T-cell (primary cell): ENCODE measurements at places on chromosomes 4 and X. TPM values are rescaled to one million over a fixed set of nuclear protein-coding genes. Genes with fewer than 3 reads are reported as not detected.
A peak's percentile ranks its signal among the peaks of the same experiment; 100 is the strongest.

- H3K4me1 ChIP-seq: no peaks in the 10 kb centered on the region
- H3K36me3 ChIP-seq: no peaks in the 10 kb centered on the region
- H3K27me3 ChIP-seq: no peaks in the 10 kb centered on the region
- H3K27ac ChIP-seq: no peak overlapping the region
- no peak for DNase-seq
These were observed 27.8 kb downstream of the RASL11B start for GRCh38 chr4:52889778-52890520.

- no peak for DNase-seq
- peak overlapping the region; percentile 50 for H3K4me3 ChIP-seq
- no peaks in the 10 kb centered on the region for H3K36me3 ChIP-seq
- peaks cover 28% of the 10 kb centered on the region for H3K27me3 ChIP-seq
These were observed 23.3 kb downstream of the MRFAP1 start for GRCh38 chr4:6663596-6664393.

DNA sequence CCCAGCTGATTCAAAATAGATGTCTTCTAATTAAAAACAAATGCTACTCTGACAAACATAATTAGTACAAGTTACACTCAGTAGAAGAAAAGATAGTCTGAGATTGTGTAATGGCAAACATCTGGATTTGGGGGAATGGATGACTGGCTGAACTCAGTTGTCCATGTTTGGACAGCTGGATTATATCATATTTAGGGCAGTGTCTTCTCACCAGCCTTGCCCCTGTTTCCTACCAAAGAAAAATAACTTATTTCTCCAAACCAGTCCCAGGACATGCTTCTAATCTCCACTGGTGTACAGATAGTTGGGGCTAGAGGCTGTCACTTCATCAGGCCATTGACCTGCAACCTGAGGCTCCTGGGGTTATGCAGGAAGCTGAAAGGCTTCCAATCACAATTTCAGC lies 237.3 kb downstream of the USP46 start:
- no peaks in the 10 kb centered on the region for H3K4me1 ChIP-seq
- no peak overlapping the region for H3K27ac ChIP-seq
- no peak overlapping the region for H3K4me3 ChIP-seq
- DNase-seq: no peak

DNA sequence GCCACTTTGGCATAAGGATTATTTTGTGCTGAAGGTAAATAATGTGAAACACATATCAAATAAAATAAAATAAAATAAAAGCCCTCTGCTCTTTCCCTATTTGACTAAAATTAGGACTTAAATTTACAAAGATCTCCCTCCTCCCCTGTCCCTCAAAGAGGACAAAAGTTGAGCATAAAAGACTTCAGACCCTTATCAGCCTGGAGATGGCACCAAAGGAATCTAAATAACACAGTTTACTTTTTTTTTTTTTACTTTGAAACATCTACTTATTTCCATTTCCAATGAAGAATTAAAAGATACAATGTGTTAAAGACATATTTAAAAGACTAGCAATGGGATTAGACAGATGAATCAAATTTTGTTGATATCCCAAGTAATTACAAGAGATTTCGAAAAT lies 89.7 kb downstream of the EPHA5 start:
- no peak overlapping the region for H3K27ac ChIP-seq
- H3K36me3 ChIP-seq: no peaks in the 10 kb centered on the region
- no peaks in the 10 kb centered on the region for H3K27me3 ChIP-seq

- H3K36me3 ChIP-seq: no peaks in the 10 kb centered on the region
These were observed 114.5 kb upstream of the ACSL4 start for GRCh38 chrX:109847257-109848187.

DNA sequence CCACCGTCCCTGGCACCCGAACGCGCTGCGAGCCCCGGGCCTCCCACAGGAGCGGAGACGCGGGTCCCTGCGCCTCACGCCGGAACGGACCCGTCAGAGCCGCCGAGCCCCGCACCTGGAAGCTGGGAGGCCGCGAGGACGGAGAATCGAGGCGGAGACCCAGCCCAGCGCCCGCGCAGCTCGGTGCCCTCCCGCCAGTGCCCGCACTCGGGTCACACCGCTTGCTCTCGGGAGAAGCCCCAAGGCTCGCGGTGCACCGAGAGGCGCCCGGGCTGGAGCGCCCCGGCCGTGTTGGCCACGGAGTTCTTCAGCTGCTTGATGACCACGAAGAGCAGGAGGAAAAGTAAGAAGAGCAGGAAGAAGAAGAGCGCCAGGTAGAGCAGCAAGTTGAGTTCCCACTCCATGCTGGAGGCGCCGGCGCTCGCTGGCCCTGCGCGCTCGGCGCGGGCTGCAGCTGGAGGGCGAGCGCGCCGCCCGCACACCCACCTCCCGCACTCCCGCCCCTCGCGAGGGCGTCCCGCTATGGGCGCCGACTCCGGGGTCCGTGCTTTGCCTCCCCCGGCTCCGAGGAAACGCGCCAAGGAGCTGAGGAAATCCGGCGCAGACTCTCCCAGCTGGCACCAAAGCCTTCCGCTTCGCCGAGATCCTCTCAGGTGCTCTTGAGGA lies at the start of gene SMIM43:
SMIM43 (minus strand) TSS at position 463 of the 666 bp plus-strand sequence; CDS start at position 404, 59 bp downstream.
- H3K36me3 ChIP-seq: no peaks in the 10 kb centered on the region
- DNase-seq: no peak
- peaks cover 12% of the 10 kb centered on the region for H3K27me3 ChIP-seq
- H3K27ac ChIP-seq: no peak within 1 kb of the TSS
- H3K4me3 ChIP-seq: peak within 1 kb of the TSS; percentile 46

DNA sequence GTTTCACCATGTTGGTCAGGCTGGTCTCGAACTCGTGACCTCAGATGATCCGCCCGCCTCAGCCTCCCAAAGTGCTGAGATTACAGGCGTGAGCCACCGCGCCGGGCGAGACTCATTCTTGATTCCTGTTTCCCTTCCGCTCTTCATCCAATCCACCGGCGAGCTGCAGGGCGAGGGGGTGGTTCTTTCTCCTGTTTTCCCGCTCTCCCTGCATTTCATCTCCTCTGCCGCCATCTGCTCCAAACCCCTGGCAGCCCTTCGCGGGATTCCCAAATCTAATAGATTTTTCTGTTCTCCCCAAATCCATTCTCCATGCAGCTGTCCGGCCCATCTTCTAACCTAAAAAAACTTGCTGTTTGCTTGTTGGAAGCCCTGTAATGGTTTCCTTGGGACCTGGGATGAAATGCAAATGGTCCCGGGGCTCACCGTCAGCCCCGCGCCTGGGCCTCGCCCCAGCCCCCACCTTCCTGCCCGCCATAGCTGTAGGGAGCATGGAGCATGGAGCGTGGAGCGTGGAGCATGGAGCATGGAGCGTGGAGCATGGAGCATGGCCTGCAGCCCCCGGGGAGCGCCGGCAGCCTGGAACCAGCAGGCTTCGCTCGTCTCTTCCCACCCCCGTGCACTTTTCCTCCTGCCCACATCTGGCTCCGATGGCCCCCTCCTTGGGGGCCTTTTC lies 1.1 kb downstream of the ZFP42 start:
- no peaks in the 10 kb centered on the region for H3K36me3 ChIP-seq
- no peaks in the 10 kb centered on the region for H3K4me1 ChIP-seq
- H3K27ac ChIP-seq: no peak overlapping the region
- H3K4me3 ChIP-seq: no peak overlapping the region
- no peaks in the 10 kb centered on the region for H3K27me3 ChIP-seq
- DNase-seq: no peak

GRCh38 chrX:148135738-148136137 lies 154.6 kb downstream of the FMR1NB start:
- no peak for DNase-seq
- no peaks in the 10 kb centered on the region for H3K36me3 ChIP-seq
- no peak overlapping the region for H3K27ac ChIP-seq
- H3K4me3 ChIP-seq: no peak overlapping the region
- no peaks in the 10 kb centered on the region for H3K27me3 ChIP-seq
- no peaks in the 10 kb centered on the region for H3K4me1 ChIP-seq

GRCh38 chrX:46255046-46255445 lies 290.2 kb downstream of the ZNF674 start:
- H3K27me3 ChIP-seq: no peaks in the 10 kb centered on the region
- DNase-seq: no peak
- no peaks in the 10 kb centered on the region for H3K36me3 ChIP-seq
- H3K4me1 ChIP-seq: no peaks in the 10 kb centered on the region
- no peak overlapping the region for H3K27ac ChIP-seq

GRCh38 chr4:98657531-98658286 lies 702 bp downstream of the TSPAN5 start:
- DNase-seq: peak; percentile 19
- no peaks in the 10 kb centered on the region for H3K27me3 ChIP-seq
- H3K27ac ChIP-seq: peak overlapping the region; percentile 45
- H3K4me3 ChIP-seq: peak overlapping the region; percentile 88
- no peaks in the 10 kb centered on the region for H3K36me3 ChIP-seq
- peaks cover 26% of the 10 kb centered on the region for H3K4me1 ChIP-seq

DNA sequence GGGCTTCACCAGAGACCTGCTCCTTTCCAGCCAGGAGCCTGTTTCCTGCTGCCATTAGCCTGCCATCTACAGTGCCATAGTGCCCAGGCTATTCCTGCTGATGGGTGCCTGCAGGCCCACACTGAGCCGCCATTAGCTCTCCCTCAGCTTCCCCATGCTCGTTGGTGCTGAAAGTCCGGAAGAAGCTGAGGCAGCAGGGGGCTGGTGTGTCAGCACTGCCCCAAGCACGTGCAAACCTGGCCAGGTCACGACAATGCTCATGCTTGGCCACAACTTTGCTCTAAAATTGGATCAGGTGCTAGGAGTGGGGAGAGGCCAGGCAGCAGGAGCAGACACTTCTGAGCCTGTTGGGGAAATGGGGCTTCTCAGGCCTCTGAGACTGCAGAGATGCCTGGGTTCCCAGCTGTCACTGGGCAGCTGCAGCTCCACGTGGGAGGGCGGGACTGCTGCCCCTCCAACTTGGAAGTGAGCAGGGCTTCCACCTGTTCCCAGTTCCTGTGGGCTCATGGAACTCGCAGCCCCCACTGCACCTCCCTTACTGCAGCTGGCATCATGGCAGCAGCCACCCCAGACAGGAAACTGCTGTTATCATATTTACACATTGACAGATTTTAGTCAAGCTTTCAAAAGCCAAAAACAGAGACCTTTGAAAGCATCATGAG lies 913.9 kb downstream of the FSTL5 start:
- H3K36me3 ChIP-seq: no peaks in the 10 kb centered on the region
- H3K4me3 ChIP-seq: no peak overlapping the region
- no peaks in the 10 kb centered on the region for H3K4me1 ChIP-seq
- DNase-seq: no peak

GRCh38 chr4:126124818-126125217 lies 810.1 kb downstream of the FAT4 start:
- DNase-seq: no peak
- no peaks in the 10 kb centered on the region for H3K4me1 ChIP-seq
- no peak overlapping the region for H3K27ac ChIP-seq
- no peak overlapping the region for H3K4me3 ChIP-seq
- H3K27me3 ChIP-seq: no peaks in the 10 kb centered on the region

- no peaks in the 10 kb centered on the region for H3K36me3 ChIP-seq
- H3K4me1 ChIP-seq: no peaks in the 10 kb centered on the region
- H3K27me3 ChIP-seq: no peaks in the 10 kb centered on the region
- no peak overlapping the region for H3K27ac ChIP-seq
- no peak overlapping the region for H3K4me3 ChIP-seq
These were observed 997.8 kb downstream of the ARAP2 start for GRCh38 chr4:35246493-35246892.

DNA sequence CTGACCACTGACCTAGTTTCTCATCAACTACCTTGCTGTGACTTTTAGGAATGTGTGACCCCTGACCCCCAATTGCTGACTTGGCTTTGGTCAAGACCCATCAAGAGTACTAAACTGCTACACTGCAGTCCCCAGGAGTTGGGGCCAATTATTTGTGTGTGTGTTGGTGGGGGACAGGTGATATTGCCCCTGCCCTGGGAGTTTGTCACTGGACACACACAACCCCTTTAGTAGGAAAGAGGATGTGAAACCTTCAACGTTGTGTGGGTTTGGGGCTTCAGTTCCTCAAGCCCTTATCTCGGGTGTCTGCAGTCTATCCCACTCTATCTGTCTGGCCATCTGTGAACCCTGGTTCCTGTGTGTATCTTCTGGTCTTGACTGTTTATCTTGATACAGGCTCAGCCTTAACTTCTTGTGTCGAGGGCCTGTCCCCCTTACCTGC lies 6.5 kb downstream of the SASH3 start:
- peak overlapping the region; percentile 49 for H3K27ac ChIP-seq
- H3K36me3 ChIP-seq: no peaks in the 10 kb centered on the region
- DNase-seq: no peak
- peaks cover 10% of the 10 kb centered on the region for H3K4me1 ChIP-seq
- H3K27me3 ChIP-seq: no peaks in the 10 kb centered on the region
- peak overlapping the region; percentile 19 for H3K4me3 ChIP-seq

DNA sequence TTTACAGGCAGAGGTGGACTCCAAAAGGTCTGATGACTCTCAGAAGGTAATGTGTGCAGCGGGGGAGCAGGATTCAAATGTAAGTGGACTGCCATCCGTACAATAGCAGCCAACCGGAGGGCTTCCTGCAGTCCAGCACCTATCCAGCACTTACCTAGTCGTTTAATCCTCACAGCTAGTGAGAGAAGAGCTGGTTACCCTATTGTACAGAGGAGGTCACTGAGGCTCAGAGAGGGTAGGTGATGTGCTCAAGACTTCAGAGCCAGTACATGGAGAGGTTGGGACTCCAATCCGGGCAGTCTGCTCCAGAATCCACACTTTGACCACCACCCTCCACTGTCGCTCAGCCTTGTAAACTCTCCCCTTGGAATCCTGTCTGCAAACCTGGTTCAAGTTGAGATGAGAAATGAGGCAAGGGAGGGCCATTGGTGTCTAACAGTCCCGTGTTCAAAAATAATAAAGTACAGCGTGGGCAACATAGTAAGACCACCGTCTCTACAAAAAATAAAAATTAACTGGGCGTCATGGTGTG lies 22.5 kb upstream of the JAKMIP1 start:
- no peak overlapping the region for H3K4me3 ChIP-seq
- no peak for DNase-seq
- peaks cover 5% of the 10 kb centered on the region for H3K27me3 ChIP-seq
- no peak overlapping the region for H3K27ac ChIP-seq

GRCh38 chrX:135295238-135295943 lies 13.9 kb upstream of the ETDC start:
- peak; percentile 55 for DNase-seq
- H3K4me3 ChIP-seq: peak overlapping the region; percentile 63
- peaks cover 13% of the 10 kb centered on the region for H3K4me1 ChIP-seq
- no peaks in the 10 kb centered on the region for H3K27me3 ChIP-seq

DNA sequence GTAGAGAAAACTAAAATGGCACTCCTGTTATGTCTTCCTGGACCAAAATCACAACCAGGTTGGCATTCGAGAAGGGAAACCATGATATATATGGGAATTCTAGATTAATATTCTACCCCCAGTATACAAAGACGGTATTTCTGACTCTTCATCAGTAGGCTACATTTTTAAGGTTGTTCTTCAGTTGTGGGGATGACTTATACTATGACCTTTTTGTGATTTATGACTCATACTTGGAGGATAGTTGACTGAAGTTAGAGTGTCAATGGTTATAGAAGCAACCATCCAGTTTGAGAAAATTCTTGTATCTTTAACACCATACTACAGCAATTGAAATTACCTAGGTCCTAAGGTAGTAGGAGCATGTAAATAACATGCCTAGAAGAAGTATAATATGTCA lies 49.8 kb upstream of the CYSLTR1 start:
- no peak overlapping the region for H3K4me3 ChIP-seq
- H3K27me3 ChIP-seq: no peaks in the 10 kb centered on the region

Gene NPNT
- not detected for total RNA-seq

Gene GLRB
- not detected for total RNA-seq

Gene HMX1
- not detected for total RNA-seq

Gene ANAPC10
- total RNA-seq: 19.7 TPM

Gene DRD5
- not detected for total RNA-seq

Gene MXRA5
- not detected for total RNA-seq

Gene SYN1
- 0.21 TPM for total RNA-seq

Gene TRIM75
- not detected for total RNA-seq

Gene STK26
- total RNA-seq: 34.4 TPM

Gene ERAS
- total RNA-seq: not detected

Gene GYPE
- 0.21 TPM for total RNA-seq

Gene CLIC2
- total RNA-seq: 0.70 TPM
